Activated T-helper 1 cell treated with anti-CD3 and anti-CD28 coated beads, Interleukin-2, amount 50 U/mL, for 16 hours (primary cell): ENCODE measurements at places on chromosomes 13 and 19.

DNA sequence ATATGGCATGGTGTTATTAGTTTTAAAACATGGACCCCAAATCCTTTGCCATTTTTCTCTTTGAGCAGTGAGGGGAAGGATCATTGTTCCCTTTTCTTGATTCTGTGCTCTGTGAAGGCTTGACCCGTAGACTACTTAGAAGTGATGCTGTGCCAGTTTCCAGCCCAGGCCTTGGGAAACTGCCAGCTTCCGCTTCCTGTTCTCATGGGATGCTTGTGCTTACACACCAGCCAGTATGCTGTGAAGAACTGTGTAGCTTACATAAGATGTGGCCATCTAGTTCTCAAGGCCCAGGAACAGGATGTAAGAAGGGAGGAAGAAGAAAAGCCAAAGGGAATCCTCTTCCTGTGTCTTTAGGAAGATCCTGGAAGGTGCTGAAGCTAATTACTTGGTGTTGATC is 180.9 kb downstream of the PCCA start:
- no peak for DNase-seq

DNA sequence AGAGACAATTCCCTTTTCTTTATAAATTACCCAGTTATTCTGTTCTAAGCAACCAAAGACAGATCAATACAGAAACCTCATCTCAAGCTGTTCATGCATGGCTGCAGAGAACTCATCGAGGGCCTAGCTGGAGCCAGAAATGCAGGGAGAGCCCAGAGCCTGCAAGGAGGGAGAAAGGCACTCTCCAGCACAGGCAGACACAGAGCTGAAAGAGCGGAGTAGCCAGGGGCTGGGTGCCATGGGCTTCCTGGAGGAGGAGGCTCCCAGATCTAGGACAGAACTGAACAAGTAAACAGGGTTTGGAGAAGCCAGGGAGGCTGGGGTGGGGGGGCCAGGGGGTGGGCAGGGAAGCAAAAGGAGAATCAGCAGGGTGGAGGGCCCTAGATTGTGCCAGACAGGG is 144.2 kb upstream of the ZNF507 start:
- DNase-seq: no peak

GRCh38 chr13:26423629-26424028 is 133.9 kb upstream of the WASF3 start:
- DNase-seq: no peak

GRCh38 chr13:33150126-33150525 is 133.9 kb downstream of the KL start:
- no peak for DNase-seq

- peak; percentile 6 for DNase-seq
Observed at GRCh38 chr19:9323557-9323918, 441 bp upstream of the ZNF559 start.

DNA sequence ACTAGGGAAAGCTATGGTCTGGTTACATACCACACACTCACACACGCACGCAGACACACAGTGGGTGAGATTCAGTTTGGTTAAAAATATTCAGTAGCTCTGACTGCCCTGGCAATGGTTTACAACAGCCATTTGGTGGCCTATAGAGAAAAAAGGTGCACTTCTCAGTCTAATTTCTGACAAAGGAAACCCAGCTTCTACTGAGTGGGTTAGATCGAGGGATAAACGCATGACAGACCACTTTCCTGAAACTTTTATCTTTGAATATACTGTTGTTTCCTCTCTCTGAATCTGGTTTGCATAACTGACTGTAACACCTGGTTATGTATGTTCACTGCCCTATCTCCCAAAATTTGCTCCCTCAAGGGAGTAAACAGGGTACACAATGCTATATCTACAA is 2.5 kb downstream of the LIG4 start:
- no peak for DNase-seq

GRCh38 chr13:94324767-94325540 is 154.5 kb downstream of the DCT start:
- no peak for DNase-seq

GRCh38 chr13:61253105-61253877 is 162.4 kb downstream of the PCDH20 start:
- no peak for DNase-seq

- DNase-seq: peak; percentile 12
Observed at GRCh38 chr19:16283210-16284061, 41.2 kb upstream of the KLF2 start.

DNA sequence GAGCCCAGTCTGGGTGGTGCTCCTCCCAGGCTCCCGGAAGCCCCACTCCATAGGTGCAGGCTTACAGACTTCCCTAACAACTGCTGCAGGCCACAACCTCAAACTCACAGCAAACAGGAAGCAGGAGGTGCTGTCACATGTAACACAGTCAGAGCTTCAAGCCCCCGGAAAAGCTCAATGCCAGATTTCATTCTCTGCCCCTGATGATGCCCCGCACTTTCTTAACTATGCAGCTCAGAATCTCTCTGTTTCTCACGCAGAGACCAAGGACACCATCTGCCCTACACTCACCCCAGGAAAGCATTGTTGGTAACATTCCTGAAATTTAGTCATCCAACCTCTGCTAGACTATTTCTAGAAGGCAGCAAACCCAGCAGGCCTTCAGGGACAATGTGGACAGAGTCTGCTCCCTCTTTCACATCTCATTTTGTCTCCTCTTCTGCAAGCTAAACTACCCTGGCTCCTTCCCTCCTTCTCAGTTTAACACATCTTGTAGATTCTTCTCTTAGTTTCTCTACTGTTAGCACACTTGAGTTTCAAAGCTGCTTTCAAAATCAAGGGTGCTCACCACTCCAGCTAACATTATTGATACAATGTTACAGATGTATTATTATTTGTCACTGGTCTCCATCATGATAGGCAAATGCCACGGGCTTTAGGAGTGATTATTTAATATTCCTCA is 162.5 kb downstream of the KCTD12 start:
- no peak for DNase-seq

DNA sequence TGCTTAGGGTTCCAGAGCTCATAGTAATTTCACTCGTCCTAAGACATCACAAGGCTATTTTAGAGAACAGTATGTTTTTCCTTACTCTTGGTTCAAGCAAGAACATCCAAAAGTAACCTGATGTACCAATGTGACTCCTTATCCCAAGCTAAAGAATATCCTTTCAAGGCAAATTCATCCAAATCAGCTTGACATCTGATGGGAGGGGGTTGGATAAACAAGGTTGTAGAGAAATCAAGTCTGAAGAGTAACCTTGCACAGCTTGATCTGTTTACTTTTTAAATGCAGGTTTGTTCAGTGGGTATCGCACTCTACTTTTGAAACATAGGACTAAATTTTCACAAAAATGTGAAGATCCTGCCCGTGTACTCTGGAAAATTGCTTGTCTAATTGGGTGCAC is 201.2 kb downstream of the GGACT start:
- no peak for DNase-seq

- no peak for DNase-seq
Observed at GRCh38 chr19:35095667-35096368, 19.8 kb upstream of the FXYD3 start.

GRCh38 chr19:5108123-5108596 is 139.2 kb downstream of the KDM4B start:
- no peak for DNase-seq

- no peak for DNase-seq
Observed at GRCh38 chr13:71368336-71368735, 498.7 kb downstream of the DACH1 start.

DNA sequence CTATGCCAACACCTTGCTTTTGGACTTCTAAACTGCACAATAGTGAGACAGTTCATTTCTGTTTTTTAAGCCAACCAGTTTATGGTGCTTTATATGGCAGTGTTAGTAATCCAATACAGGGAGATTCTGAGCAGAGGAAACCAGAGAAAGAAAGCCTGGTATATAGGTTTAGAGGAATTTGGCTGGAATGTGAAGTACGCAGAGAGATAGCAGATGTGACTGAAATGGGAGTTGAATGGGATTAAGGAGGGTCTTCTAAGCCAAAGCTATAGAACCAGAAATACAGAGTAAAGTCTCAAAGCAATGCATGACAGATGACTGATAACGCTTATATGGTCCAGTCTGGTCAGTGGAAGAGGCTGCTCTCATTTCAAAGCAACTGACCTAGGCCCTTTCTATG is 453.7 kb downstream of the GPC6 start:
- DNase-seq: no peak

DNA sequence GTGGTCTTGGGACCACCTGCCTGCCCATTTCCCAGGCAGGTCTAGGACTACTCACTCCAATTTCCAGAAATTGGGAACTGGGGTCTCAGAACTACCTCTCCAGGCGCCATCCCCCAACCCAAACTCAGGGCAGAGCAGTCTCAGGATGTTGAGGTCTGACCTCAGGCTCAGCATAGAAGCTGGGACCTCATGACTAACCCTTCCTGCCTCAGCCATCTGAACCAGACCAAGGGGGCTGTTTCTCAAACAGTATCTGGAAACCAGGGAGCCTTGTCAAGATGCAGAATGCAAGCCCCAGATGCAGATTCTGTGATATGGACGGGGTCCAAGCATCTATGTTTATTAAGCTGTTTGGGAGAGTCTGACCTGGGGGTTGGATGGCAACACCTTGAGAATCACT is 1.3 kb downstream of the FBXW9 start:
- DNase-seq: no peak

DNA sequence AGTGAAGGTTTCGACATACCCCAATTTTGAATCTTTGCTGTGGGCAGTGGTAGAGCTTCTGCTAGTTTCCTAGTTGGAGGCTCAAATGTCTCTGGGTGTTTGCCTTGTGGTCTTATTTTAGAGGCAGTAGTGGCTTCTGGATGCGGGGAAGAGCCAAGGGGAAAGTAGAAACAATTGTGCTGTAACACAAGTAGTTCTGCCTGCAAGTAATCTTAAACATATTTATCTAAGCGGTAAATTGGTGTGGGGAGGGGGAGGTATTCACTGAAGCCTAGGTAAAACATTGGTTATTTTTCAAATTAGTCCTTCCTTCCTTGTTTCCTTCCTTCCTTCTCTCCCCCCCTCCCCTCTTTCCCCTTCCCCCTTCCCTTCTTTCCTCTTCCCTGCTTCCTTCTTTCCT is at the start of gene PCDH20:
Gene PCDH20 (minus strand): TSS at position 101 of the 400 bp plus-strand sequence. CDS start 691 bp downstream, outside the sequence.
- DNase-seq: no peak

DNA sequence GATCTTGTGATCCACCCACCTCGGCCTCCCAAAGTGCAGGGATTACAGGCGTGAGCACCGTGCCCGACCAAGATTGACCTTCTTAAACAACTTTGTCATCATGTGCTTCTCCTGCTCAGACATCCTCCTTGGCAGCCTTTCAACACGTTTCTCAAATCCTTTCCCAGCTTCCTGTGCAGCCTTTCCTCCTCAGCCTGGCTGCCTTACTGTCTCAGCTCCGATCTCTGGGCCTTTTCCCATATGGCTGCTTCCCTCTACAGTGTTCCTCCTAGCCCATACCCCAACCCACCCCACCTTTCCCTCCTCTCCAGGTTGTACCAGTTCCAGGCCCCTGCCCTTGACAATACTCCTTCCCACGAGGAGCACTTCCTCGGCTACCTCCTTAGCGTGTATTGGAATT is 7.2 kb downstream of the PHF11 start:
- DNase-seq: no peak

- DNase-seq: peak; percentile 74
Observed at GRCh38 chr19:11242864-11243797, 3.7 kb downstream of the ANGPTL8 start.

GRCh38 chr13:54928071-54928470 is 1899.5 kb downstream of the OLFM4 start:
- DNase-seq: no peak

DNA sequence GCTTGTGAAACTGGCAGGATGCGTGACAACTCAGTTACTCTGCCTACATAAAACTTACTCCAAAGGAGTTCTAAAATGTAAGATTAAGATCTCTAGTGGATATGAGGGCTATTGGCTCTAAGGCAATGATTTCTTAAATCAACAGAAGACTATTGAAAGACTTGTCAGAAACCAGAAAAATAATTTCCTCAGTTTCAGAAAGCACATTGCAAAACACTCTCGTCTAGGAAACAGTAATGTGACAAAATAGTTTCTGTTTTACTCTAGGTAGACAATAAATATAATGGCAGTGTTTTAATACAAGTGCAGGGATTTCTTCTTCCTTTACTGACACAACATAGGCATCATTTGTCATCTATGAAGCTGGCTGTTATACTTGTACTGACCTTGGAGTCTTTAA is 230.1 kb downstream of the KCTD12 start:
- DNase-seq: no peak

DNA sequence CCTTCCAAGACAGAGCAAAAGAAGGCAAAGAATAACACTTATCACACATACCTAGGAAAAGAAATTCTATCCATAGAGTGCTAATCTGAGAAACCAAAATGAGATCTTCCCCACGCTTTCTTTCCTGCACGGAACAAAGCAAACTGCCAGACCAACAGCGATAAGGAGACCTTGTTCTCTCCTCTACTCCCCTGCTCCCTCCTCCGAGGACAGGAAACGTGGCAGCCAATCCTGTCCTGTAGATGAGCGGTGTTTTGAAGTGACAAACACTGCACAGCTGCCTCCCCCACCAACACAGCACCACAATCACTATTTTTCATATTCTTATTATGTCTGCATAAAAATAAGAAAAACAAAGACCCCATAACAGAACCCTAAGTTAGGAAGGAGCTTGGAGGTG is 113.9 kb upstream of the IRS2 start:
- DNase-seq: no peak

- no peak for DNase-seq
Observed at GRCh38 chr19:4910594-4911281, 1.4 kb downstream of the UHRF1 start.

- DNase-seq: no peak
Observed at GRCh38 chr13:113637262-113638160, 20.5 kb downstream of the ATP4B start.

- no peak for DNase-seq
Observed at GRCh38 chr13:102651892-102652291, 43.0 kb downstream of the METTL21C start.

GRCh38 chr13:30409886-30410704 is 12.2 kb upstream of the UBE2L5 start:
- DNase-seq: no peak

- DNase-seq: no peak
Observed at GRCh38 chr19:4676955-4677731, 7.0 kb upstream of the MYDGF start.
